ENCODE measurements at places on chromosomes 5 and 9.

GRCh38 chr9:98341157-98342097 lies 86.0 kb upstream of the TBC1D2 start:
- DNase-seq, result no peak

- no peak for DNase-seq
These were observed 18.6 kb downstream of the ANKHD1 start for GRCh38 chr5:140420226-140420570.

- DNase-seq, result no peak
These were observed 1.5 kb downstream of the THBS4 start for GRCh38 chr5:80036615-80037014.

DNA sequence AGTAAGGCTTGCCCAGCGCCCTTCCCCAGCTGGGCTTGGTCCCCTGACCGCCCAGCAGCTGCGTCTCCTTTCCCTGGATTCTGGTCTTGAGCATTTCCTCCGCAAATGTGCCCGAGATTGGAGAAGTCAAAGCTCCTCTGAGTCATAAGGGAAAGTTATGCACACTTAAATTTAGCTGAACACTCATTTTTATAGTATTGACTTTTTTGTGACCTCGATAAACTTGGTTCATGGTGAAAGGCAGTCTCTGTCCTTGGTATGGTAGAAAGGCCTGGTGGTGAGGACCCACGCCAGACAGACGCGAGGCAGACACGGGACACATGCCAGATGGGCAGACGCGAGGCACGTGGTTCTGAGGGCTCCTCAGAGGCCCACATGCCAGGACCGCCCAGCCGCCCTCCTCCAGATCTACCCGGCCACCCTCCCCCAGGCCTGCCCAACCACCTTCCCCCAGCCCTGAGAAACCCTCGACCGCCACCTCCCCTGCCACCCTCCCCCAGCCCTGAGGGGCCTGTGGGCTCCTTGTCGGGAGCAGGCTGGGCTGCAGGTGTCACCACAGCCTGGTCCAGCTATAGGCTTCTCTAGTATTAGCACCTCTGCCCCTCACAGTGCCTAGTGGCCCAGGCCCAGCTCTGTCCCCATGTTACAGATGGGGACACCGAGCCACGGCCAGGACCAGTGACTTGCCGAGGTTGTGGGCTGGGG lies 60.9 kb upstream of the CACNA1B start:
- no peak for DNase-seq

- no peak for DNase-seq
These were observed 33.0 kb downstream of the TBCA start for GRCh38 chr5:77743181-77743580.

DNA sequence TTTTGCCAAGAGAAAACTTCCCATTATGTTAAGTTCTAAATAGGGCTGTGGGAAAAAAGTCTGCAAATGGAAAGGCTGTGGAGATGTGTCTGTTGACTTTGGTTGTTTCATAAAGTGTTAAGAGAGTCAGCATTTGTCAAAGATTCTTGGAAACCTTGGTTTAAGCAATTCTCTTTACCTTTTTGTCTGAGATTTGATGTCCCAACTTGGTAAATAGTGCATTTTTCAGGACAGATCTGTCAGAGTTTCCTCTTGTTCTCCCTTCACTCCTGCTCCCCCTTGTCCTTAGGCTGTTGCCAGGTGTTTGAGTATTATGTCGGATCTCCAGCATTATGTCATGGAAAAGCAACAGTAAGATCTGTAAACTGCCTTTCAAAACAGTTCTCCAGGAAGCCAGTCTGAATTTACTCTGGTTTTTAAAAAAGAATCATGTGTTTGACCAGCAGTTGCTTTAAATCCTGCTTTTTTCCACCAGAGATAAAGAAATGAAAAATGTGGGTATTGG lies 79.1 kb upstream of the ADAMTSL1 start:
- DNase-seq, result no peak

DNA sequence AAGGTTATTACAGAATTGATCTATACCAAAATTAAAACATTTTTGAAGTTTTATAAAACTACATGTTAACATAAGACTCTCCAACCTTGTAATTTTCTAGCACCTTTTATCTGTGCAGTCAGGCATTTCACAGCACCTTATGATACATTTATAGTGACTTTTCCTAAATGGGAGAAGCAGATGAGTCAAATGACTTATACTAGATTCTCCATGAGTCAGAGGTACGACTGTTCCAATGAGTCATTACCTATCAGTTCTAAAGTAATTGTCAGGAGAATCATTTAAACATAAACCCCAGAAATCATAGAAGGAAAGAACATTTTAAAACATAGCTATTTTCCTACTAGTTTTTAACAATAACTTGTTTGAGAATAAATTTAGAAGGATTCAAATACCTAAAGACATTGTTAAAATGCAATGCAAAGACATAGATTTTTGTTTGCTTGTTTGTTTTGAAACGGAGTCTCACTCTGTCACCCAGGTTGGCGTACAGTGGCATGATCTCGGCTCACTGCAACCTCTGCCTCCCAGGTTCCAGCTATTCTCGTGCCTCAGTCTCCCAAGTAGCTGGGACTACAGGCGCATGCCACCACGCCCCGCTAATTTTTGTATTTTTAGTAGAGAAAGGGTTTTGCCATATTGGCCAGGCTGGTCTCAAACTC lies 34.7 kb upstream of the DMXL1 start:
- no peak for DNase-seq

GRCh38 chr5:151381899-151382298 lies 34.5 kb upstream of the SLC36A2 start:
- DNase-seq, result no peak

DNA sequence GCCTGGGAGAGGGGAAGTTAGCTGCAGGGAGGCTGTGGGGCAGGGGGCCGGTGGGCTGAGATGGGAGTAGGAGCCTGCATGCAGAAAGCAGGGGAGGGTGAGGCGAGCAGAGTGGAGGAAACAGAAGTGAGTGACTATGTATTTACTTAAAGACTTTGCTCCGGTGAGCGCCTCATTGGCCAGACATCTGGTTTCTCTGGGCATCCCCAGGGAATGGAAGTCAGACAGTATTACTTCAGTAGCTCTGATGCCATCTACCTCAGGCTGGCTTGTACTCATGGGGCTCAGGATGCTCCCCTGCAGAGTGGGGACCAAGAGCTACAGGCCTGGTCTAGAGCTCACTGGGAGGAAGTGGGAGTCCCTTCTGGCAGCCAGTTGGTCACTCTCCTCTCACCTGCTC lies 78.2 kb upstream of the ARAP3 start:
- no peak for DNase-seq

- no peak for DNase-seq
These were observed 265.5 kb upstream of the ADAMTSL1 start for GRCh38 chr9:18208166-18209059.

DNA sequence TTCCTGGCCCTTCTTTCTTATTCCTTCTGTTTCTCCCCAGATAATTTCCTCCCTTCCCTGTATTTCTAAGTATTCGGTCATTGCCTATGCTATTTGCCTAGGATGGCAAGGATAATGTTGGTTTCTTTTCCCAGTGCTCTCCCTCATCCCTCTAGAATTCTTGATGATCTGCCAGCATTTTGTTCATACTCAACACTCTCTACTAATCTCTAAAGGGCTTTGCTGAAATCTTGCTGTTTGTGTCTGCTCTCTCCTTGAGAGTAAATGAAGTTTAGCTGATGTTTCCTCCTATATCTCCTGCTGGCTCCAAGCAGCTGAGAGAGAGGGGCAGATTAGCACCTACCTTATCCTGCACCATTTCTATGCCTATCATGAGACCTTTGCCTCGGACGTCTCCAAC lies 38.1 kb downstream of the AGXT2 start:
- no peak for DNase-seq

- DNase-seq, result no peak
These were observed 15.2 kb downstream of the GBGT1 start for GRCh38 chr9:133148199-133149129.

- no peak for DNase-seq
These were observed 136.5 kb upstream of the STK32A start for GRCh38 chr5:147098233-147098790.

GRCh38 chr5:93120051-93120450 lies 461.0 kb downstream of the NR2F1-AS1 start:
- no peak for DNase-seq

- DNase-seq, result no peak
These were observed 3.9 kb downstream of the MLLT3 start for GRCh38 chr9:20618361-20618802.

DNA sequence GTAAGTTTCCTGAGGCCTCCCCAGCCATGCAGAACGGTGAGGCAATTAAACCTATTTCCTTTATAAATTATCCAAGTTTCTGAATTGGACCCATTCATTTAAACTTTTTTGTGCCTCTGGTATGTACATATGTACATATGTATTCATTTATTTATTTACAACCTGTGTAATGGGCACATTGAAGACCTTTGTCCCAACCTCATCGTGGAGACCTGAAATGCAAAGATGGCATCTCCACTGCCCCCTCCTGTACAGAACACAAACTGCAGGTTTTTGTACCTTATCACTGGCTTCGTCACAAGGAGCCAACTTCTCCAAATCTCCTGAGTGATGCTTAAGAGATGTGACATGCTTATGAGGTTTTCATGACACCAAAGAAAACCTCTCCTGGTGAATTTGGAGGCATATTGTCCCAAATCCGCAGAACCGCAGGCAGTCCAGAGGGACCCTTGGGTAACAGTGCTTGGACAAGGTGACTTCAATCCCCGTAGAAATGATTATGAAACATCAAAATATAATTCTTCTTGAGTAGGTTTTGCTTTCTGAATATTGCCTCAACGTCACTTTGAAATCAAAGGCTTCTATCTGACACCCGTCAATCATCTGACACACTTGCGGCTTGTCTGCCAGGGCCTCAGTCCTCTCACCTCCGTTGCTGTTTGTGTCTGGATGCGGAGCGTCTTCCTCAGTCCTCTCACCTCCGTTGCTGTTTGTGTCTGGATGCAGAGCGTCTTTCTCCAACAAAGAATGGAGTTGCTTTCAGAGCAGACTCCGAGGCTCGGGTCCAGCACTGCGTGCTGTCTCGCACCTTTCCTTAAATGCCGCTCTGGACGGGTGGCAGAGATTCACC lies 135.0 kb upstream of the IRX4 start:
- no peak for DNase-seq

- DNase-seq, result no peak
These were observed 674 bp downstream of the TSPAN17 start for GRCh38 chr5:176647843-176648473.

DNA sequence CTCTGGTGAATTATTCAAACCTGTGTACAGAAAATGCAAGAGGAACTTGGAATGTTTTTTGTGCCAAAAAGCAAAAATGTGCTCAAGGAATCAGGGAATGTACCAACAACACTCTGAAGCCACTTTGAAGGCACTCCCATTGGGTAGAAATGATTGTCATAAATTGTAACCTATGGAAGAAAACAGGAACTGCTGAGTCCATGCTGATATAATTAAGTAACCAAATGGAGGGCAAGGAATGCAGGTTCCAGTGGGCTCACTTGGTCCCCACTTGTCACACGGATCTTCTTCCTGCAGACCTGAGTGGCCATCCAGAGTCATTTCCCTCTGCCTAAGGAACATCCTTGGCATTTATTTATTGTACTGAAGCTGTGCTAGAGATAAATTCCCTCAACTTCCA lies 2.9 kb upstream of the LCN6 start:
- no peak for DNase-seq

- DNase-seq, result no peak
These were observed 28.3 kb upstream of the TGFBR1 start for GRCh38 chr9:99076483-99077171.

GRCh38 chr9:107087222-107087621 lies 195.9 kb upstream of the RAD23B start:
- DNase-seq, result no peak

DNA sequence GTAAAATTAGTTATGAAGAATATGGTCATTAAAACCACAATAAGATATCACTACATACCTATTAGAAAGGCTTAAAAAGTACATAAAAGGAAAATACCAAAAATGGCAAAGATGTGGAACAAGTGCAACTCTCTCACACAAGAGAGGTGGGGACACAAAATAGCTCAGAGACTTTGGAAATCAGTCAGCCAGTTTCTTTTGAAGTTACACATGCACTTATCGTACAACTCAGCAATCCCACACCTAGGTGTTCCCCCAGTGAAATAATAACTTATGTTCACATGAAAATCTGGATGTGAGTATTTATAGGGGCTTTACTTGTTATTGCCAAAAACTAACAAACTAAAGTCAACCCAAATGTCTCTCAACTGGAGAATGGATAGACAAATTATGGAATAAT lies 9.8 kb upstream of the RICTOR start:
- DNase-seq, result no peak

Measured in stimulated activated CD8-positive, alpha-beta memory T cell treated with anti-CD3 and anti-CD28 coated beads, Interleukin-15, amount 100 ng/mL, for 48 hours (primary cell).